ENCODE measurements at places on chromosomes 13 and 19.

- DNase-seq = no peak
Observed at GRCh38 chr13:113842336-113843062, 21.4 kb downstream of the GAS6 start.

DNA sequence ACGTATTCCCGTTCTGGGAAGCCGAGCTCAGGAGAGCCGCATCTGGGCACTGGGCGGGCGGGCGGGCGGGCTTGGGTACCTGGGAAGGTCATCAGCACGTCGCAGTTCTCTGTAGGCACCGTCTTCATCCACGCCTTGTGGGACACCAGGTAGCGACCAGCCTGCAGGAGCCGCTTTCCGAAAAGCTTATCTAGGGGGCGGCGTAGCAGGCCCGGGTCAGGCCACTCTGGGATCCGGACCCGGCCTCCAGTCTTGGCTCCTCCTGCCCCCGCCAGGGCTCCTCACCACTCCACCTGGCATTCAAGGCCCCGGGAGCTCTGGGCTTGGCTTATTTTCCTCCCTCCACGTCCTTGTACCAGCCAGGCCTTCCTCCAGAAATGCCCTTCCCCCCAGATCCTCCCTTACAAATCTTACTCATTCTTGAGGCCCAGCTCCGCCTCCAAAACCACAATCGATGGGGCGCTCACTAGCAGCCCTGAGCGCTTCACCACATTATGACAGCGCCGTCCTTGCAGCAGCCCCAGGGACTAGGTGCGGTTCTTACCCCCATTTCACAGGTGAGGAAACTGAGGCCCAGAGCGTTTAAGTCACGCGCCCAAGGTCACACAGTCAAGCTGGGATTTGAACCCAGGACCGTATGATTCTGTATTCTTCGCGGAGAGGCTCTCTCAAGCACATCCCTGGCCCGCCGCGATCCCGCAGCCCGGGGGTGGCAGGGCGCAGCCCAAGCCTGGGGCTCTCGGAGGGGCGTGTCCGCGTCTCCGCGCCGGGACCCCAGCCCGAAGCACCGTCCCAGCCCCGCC, 843 bp downstream of the ANO8 start:
- DNase-seq = no peak

DNA sequence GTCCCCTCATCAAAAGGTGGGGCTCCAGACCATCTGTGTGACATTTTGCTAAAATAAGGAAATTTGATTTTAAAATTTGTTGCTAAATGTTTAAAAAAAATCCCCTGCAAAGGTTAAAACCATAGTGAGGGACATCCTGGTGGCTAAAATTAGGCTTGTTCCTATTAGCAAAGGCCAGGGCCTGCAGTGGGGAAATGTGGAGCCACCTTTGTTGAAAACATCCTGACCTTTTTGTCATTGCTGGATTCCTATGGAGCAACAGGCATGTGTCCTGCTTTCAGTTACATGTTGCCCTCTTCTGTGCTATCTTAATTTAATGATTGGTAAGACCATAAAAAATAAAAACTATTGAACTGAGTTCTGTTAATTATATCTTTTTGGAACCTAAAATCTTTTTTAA, 524.3 kb downstream of the KCTD12 start:
- no peak for DNase-seq

DNA sequence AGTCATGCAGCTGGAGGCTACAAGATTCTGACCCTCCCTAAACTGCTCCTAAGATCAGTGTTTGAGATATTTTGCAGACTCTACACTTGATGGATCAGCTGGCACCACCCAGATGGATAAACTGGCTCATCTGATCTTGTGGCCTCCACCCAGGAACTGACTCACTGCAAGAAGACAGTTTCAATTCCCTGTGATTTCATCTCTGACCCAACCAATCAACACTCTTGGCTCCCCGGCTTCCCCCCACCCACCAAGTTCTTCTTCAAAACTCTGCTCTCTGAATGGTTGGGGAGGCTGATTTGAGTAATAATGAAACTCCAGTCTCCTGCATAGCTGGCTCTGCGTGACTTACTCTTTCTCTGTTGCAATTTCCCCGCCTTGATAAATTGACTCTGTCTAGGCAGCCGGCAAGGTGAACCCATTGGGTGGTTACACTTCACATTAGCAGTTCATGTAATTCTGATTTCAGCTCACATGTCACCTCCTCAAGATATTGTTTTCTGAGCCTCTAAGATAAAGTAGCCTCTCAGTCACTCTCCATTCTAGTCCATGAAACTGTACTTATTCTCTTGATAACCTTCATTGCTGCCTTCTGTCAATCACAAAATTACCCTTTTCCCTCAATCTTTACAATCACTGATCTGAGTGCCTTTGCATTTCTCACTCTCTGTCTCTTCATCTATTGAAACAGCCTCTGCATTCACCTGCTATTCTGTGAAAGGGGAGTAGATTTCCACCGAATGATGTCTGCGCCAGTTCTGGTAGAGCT, 9.9 kb upstream of the FPR3 start:
- DNase-seq = no peak

GRCh38 chr19:8831832-8832131, 322 bp downstream of the ZNF558 start:
- DNase-seq = no peak

DNA sequence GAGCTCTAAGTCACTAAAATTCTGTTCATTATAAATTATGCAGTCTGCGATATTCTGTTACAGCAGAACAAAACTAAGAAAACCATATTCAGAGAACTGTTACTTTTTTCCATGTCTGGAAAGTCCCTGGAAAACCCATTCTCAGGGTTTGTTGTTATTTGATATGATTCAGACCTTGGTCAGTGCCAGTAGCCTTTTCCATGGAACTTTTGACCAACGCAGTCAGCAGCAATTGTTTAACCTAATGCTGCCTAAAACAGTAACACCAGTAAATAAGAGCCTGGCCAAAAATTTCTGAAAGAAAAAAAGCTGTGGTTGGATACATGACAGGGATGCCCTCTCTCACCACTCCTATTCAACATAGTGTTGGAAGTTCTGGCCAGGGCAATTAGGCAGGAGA, 402.7 kb downstream of the TBC1D4 start:
- DNase-seq = no peak

GRCh38 chr13:22848539-22849052, 332.2 kb upstream of the SGCG start:
- DNase-seq = peak; percentile 54

DNA sequence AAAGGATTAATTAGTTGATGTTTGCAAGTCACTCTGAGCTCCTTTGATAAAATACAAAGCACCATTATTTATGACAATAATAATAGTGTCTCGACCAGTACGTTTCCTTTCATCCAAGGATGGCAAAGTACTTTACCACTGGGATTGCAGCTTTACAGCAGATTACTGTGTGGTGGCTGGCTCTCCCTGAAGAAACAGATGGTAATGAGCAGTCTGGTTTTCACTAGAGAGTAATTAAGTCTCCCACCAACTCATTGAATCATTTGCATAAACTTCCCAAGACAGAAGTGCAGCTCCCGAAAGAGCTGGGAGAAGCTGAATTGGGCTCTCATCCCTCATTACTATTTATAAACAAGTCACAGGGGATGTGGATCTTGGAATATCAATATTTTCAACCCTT, 48.7 kb downstream of the KLF5 start:
- DNase-seq = no peak

- DNase-seq = no peak
Observed at GRCh38 chr13:66977161-66977560, 253.0 kb downstream of the PCDH9 start.

- DNase-seq = no peak
Observed at GRCh38 chr19:48509467-48510194, 2.0 kb downstream of the LMTK3 start.

GRCh38 chr19:35254341-35255297, 5.8 kb downstream of the LSR start:
- no peak for DNase-seq

DNA sequence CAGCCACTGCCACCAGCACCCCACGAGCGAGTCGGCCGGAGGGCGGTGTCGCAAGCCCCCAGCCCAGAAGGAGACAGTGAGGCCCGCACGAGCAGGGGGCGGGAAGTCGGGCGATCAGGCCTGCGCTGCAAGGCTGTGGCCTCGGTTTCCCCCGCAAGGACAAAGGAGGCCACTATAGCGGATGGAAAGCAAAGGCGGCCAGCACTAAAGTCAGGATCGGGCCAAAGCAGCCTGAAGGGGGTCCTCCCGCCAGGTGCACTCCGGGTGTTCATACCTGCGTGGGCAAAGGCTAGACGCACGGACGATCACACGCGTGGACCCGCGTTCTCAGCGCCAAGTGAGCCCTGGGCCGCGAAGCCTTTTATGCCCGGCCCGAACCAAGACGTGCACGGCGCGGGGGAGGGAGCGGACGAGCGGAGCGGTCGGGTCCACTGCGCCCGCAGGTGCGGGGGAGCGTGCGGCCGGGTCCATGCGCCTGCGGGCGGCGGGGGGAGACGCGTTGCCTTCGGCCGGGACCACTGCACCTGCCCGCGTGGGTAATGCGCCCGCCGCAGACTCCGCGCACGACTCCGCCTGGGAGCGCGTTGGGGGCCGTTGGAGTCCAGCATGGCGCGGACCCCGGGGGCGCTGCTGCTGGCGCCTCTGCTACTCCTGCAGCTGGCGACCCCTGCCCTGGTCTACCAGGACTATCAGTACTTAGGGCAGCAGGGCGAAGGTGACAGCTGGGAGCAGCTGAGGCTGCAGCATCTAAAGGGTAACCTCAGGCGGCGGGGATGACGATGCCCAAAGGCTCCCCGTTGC, at the start of the genes PRDX2 and THSD8:
PRDX2 (minus strand) TSS at position 335 of the 801 bp plus-strand sequence. CDS start 539 bp downstream, outside the sequence.
THSD8 (plus strand) TSS at position 604 of the 801 bp plus-strand sequence; CDS start at position 607, 3 bp downstream.
- no peak for DNase-seq

DNA sequence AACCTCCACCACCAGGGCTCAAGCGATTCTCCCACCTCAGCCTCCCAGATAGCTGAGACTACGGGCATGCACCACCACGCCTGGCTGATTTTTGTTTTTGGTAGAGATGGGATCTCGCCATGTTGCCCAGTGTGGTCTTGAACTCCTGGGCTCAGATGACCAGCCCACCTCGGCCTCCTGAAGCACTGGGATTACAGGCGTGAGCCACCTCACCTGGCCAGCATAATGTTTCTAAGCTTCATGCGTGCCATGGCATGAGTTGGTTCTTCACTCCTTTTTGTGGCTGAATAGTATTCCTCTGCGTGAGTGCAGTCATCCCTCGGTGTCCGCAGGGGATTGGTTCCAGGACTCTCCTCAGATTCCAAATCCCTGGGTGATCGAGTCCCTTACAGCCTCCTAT, 4.2 kb upstream of the ZNF579 start:
- DNase-seq = no peak

DNA sequence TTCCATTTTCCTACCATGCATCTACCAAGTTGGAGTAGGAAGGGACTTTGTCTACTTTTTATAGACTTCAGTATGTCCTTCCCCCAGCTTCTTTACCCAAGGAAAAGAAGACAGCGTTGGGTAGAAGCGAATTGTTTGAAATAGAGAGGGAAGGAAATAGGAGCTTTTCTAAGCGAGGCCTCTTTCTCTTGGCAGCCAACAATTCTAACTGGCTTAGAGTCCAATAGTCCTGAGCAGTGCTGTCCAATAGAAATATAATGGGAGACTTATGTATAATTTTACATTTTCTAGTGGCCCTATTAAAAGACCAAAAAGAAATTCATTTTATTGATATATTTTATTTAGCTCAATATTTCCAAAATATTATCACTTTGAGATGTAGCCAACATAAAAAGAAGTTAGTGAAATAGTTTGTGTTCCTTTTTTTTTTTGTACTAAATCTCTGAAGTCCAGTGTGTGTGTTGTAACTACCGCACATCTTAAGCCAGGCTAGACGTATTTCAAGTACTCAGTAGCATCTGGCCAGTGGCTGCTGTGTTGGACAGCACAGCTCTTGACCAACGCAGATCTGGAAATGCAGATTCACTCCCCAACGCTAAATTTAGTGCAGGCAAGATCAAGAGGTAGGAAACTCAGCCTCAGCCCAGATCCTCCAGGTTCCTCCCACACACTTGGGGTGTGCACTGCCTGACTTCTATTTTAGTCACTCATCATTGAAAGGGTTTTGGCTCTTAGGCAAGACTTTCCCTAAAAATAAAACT, 179.2 kb downstream of the SHISA2 start:
- no peak for DNase-seq

- no peak for DNase-seq
Observed at GRCh38 chr13:31242916-31243315, 43.1 kb downstream of the B3GLCT start.

DNA sequence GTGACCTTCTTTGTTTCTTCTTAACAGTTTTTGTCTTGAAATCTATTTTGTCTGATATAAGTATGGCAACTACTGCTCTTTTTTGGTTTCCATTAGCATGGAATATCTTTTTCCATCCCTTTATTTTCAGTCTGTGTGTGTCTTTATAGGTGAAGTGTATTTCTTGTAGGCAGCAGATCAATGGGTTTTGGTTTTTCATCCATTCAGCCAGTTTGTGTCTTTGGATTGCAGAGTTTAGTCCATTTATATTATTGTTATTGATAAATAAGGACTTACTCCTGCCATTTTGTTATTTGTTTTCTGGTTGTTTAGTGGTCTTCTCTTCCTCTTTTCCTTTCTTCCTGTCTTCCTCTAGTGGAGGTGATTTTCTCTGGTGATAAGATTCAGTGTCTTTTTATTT, 54.4 kb downstream of the ZNF136 start:
- no peak for DNase-seq

GRCh38 chr13:111626371-111627305, 306.2 kb downstream of the TEX29 start:
- no peak for DNase-seq

- no peak for DNase-seq
Observed at GRCh38 chr19:39140594-39140993, 15.0 kb downstream of the PAK4 start.

DNA sequence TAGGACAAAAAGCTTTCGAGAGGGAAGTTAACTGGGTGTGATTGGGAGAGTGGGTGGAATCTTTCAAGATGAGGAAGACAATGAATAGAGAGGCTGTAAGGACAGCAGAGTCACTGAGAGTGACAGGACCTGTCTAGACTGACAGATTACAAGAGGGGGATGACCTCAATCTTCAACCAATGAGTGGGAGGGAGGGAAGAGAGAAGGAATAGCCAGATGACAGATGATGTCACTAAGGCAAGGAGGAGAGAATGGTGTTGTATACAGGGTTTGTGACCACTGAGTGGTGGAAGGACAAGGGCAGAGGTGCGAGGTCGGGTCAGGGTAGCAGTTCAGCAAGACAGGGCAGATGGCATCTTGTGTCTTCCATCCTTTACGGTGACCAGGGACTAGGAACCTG, 5.8 kb upstream of the ILF3 start:
- no peak for DNase-seq

DNA sequence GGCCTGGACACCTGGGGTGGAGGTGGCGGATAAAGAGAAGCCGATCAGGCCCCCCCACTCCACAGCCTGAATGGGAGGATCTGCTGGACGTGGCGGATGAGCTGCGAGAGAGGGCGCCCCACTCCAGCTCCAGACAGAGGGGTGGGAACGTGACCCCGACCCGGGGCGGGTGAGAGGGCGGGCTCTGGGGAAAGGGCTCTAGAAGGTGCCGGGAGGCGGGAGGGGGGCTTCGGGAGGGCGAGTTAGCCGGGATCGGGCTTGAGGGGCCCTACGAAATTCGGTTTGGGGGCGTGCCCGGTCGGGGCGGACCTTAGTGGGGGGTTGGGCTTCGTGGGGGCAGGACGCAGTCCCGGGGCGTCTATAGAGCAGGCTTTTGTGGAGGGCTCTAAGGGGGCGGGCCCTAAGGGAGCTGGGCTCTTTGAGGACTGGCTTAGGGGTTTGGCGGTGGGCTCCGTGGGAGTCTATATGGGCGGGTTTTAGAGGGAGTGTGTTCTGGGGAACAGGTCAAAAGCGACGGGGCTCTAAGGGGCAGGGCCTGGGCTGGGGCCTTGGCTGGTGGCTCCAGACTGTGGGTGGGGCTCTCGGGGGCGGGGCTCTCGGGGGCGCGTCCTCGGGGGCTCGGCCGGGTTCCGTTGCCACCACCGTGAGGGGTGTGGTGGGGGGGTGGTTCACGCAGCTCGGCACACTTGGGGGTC, 4.1 kb upstream of the NANOS3 start:
- DNase-seq = no peak

- no peak for DNase-seq
Observed at GRCh38 chr13:97573011-97573410, 139.0 kb downstream of the RAP2A start.

Measured in iPS DF 19.7 (cell line).